ENCODE measurements at places on chromosomes 6 and 20. TPM values are rescaled to one million over a fixed set of nuclear protein-coding genes. Genes with fewer than 3 reads are reported as not detected.

TTK gene
- 19.0 TPM for total RNA-seq

UBE2C gene
- total RNA-seq = 230 TPM

SSTR4 gene
- total RNA-seq = 0.43 TPM

ERMARD gene
- total RNA-seq = 6.4 TPM

LCA5 gene
- total RNA-seq = 0.39 TPM

NT5DC1 gene
- 26.0 TPM for total RNA-seq
